ENCODE measurements at places on chromosomes 4 and X. TPM values are rescaled to one million over a fixed set of nuclear protein-coding genes. Genes with fewer than 3 reads are reported as not detected.

Gene DKK2
- 0.09 TPM for total RNA-seq

Gene NUDT11
- total RNA-seq = 17.7 TPM

Gene FGF13
- 2.2 TPM for total RNA-seq

Gene PRRG3
- total RNA-seq = not detected

Gene FAM47A
- total RNA-seq = not detected

Gene DRD5
- total RNA-seq = not detected

Gene RHOXF2B
- under 0.01 TPM for total RNA-seq

All from smooth muscle cell of bladder (primary cell).